ENCODE measurements at places on chromosomes 1 and 21. TPM values are rescaled to one million over a fixed set of nuclear protein-coding genes. Genes with fewer than 3 reads are reported as not detected.

- DNase-seq = peak; percentile 23
Observed at GRCh38 chr1:18939398-18940302, 16.8 kb downstream of the IFFO2 start.

DNA sequence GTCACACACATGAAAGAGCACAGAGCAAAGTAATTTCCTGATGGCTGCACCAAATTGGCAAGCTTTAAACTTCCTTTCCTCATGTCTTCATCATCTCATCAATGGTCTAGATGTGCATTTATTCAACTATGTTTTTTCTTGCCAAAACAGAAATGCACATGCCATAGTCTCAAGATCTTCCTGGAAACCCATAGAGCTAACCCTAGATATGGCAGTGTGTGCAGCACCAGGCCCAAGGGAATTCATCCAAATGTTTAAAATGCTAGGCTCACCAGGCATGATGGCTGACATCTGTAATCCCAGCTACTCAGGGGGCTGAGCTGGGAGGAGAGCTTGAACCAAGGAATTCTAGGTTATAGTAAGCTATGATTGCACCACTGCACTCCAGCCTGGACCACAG is 31.2 kb upstream of the PALMD start:
- DNase-seq = no peak

DNA sequence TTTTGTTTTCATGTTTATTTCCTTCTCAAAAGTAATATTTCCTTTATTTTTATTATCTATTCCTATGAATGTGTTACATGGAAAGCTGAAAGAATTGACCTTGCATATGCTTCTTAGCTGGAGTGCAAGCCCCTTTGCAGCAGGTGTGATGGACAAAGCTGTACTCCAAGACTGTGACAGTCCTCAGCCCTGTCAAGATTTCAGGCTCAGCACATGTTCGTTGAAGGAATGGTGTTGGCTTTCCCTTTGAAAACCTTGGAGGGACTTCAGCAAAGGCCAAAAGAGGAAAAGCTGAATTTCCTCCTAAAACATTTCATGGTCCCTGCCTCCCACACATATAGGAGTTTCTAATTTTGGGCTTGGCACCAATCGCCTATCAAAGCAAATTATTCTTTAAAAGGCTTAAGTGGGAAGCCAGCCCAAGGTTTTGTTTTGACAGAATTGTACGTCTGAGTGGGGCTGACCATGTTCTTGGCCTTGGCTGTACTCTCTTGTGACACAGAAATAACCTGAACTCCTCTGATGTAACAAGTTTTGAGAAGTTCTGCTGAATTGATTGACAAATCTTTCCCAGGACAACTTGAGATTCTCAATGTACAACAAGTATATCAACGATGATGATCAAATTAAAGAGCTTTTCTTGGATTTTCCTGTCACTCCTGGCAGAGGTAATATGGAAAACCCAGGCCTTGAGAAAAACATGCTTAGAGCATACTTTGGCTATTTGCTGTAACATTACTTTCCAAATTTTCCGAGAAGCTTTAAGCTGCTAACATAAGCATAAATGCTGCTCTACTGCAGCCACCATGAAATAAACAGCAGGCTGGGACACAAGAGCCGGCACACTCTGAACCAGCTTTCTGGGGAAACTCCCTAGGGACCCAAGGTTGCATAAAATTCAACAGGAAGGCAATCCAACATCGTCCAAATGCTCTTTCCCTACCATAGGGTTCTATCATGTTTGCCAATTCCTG is 135.7 kb upstream of the ZNF648 start:
- DNase-seq = no peak

- DNase-seq = no peak
Observed at GRCh38 chr1:209029737-209030136, 553.8 kb upstream of the CAMK1G start.

The BARHL2 gene
- not detected for total RNA-seq

The C1orf226 gene
- 4.6 TPM for total RNA-seq
